ENCODE measurements at places on chromosomes 6 and 20. TPM values are rescaled to one million over a fixed set of nuclear protein-coding genes. Genes with fewer than 3 reads are reported as not detected.

DNA sequence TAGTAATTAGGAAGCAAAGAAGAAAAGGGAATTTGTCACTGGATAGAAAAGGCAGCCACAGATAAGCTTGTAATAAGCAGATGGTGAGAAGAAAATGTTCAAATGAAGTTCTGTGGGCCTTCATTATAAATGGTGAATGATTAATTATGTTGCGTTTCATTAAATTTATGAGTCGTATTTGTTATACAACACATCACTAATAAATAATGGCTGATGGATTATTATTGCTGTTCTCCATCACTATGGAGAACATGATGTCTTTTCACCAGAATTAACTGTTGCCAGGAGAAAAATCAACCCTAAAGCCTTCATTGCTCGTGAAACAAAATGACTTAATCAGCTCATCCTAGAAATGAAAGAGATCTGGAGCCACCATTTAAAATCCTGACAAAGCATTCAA, 158.5 kb downstream of the BTBD3 start:
- DNase-seq: no peak
- no peaks in the 10 kb centered on the region for H3K27me3 ChIP-seq
- no peaks in the 10 kb centered on the region for H3K36me3 ChIP-seq
- H3K4me3 ChIP-seq: no peak overlapping the region
- no peaks in the 10 kb centered on the region for H3K4me1 ChIP-seq
- H3K27ac ChIP-seq: no peak overlapping the region

GRCh38 chr20:63529180-63529860, 7.9 kb downstream of the PTK6 start:
- no peak overlapping the region for H3K4me3 ChIP-seq
- H3K4me1 ChIP-seq: peaks cover 30% of the 10 kb centered on the region
- H3K27ac ChIP-seq: no peak overlapping the region
- no peak for DNase-seq
- H3K27me3 ChIP-seq: peaks cover 2% of the 10 kb centered on the region
- no peaks in the 10 kb centered on the region for H3K36me3 ChIP-seq

DNA sequence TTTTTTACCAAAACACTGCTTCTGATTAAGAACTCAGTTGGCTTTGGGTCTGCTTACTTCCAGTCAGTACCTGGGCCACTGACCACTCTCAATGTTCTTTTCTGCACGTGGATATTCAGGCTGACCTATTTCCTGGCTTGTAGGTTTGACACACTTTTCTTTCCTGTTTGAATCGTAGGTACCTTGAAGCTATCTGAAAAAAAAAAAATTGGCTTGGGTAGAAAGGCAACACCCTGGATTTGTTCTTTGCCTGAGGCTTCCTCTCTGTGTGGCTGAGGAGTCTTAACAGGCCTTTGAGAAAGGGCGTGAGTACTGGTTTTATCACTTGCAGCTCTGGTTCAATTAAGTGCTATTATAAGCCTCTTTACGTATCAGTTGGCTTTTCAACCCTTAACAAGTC, 60.6 kb upstream of the IL20RA start:
- no peak overlapping the region for H3K27ac ChIP-seq
- H3K4me3 ChIP-seq: no peak overlapping the region
- no peaks in the 10 kb centered on the region for H3K27me3 ChIP-seq
- no peaks in the 10 kb centered on the region for H3K36me3 ChIP-seq

DNA sequence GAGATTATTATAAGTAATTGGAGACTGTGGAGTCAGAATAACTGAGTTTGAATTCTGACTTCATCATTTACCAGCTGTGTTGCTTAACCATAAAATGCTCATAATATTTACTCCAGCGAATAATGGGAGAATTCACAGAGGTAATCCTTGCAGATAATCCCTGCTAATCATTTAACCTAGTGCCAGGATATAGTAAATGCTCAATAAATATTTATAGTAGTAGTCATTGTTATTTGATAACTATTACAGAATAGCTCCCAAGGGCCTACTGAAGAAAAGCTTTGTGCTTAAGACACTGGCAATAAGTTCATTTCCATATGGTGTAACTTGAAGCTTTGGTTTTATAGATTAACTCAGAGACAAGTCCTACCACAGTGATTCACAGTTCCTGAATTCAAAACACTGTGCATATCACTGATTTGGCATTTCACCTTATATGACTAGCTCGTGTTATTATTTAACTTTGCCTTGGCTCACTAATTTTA, 208.8 kb upstream of the PLCB4 start:
- no peaks in the 10 kb centered on the region for H3K27me3 ChIP-seq
- H3K27ac ChIP-seq: no peak overlapping the region
- no peaks in the 10 kb centered on the region for H3K36me3 ChIP-seq
- H3K4me3 ChIP-seq: no peak overlapping the region

DNA sequence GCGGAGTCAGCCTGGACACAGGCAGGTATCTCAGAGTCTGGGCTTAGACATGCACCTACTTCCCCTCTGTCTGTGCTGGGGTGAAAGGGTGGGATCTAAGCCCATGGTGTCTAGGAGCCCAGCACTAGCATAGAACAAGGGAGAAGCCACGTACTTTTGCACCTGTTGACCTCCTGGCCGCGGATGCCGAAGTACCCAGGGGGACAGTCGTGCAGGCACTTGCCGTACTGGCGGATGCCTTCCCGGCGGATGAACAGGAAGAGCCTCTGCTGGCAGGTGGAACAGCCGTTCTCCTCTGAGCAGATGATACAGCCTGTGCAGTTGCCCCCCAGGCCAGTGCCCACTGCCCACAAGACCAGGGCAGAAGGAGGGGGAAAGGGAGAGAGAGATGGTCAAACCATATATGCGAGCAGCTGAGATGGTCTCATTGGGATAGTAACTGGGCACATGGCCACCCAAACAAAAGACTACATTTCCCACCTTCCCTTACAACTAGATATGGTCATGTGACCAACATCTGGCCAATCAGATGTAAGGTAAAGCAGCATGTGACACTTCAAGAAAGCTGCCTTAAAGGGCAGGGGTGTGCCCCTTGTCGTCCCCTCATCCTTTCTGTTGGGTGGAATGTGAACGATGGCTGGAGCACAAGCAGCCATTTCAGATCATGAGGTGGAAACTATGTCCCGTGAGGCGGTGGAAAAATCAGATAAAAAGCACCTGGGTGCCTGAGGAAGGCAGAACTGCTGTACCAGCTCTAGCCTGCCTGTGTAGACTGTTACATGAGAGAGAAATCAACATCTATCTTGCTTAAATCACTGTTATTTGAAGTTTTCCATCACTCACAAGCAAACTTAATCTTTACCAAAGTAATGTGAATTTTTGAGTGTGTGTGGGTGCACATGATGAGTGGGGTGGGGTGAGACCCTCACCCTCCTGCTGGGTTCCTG, 34.0 kb downstream of the RSPO4 start:
- H3K27me3 ChIP-seq: peaks cover 4% of the 10 kb centered on the region
- H3K4me3 ChIP-seq: no peak overlapping the region
- H3K36me3 ChIP-seq: no peaks in the 10 kb centered on the region
- H3K27ac ChIP-seq: no peak overlapping the region
- no peak for DNase-seq

GRCh38 chr6:149212892-149213801, 104.4 kb upstream of the TAB2 start:
- no peaks in the 10 kb centered on the region for H3K27me3 ChIP-seq
- no peak overlapping the region for H3K27ac ChIP-seq
- H3K36me3 ChIP-seq: no peaks in the 10 kb centered on the region
- H3K4me1 ChIP-seq: peaks cover 5% of the 10 kb centered on the region
- no peak overlapping the region for H3K4me3 ChIP-seq
- no peak for DNase-seq

PTCHD4 gene
- 0.27 TPM for total RNA-seq
